ENCODE measurements at places on chromosomes 5 and 9.
A peak's percentile ranks its signal among the peaks of the same experiment; 100 is the strongest.

DNA sequence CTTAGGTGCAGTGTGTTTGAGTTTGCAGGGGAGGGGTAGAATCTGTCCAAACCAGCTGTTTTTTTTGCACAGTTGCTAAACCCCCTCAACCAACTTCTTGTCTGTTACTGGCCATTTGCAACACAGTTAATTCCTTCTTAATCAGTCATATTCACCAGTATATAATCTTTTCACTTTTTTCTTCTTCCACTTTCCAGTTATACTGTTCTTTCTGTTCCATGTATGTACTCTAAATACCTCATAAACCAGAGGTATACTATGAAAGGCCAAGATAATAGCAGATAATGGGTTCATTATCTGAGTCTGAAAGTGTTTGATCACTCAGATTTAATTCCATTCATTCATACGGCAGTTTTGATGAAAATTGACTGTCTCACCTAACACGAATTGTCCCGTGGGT is 11.1 kb downstream of the SMAD5 start:
- H3K36me3 ChIP-seq, result no peaks in the 10 kb centered on the region
- H3K27ac ChIP-seq, result no peak overlapping the region
- H3K4me1 ChIP-seq, result peaks cover 8% of the 10 kb centered on the region
- H3K4me3 ChIP-seq, result no peak overlapping the region

DNA sequence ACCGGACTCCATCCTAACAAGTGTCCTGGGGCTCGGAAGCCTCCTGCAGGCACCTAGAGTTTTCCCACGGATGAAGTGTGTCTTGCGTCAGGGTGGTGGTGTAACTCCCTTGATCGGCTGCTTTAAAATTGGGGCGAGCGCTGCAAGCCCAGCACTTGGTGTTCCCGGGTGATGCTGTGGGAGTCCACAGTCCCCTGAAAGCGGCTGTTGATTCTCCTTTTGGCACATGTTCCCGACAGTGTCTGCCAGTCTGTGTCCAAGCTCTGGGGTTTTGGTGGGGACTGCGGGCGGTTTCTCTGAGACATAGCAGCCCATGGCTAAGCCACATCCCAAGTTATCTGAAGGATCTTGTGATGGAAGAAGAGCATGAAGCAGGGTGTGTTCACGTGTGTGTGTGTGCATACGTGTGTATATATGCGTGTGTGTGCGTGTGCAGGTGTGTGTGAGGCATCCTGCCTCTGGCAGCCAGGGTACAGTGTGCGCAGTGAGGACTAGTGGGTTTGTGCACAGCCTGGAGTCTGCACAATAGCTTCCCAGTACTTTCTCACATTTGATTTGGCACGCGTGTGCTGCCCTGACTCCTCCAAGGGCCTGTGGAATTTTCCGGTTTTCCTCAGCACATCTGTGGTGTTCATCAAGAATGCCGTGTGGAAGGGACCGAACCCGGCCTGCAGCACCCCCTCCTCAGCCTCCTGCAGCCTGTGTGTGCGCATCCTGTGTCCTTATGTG is 16.9 kb downstream of the SLC25A48 start:
- no peak overlapping the region for H3K4me3 ChIP-seq
- H3K27me3 ChIP-seq, result no peaks in the 10 kb centered on the region
- DNase-seq, result no peak
- H3K27ac ChIP-seq, result no peak overlapping the region

DNA sequence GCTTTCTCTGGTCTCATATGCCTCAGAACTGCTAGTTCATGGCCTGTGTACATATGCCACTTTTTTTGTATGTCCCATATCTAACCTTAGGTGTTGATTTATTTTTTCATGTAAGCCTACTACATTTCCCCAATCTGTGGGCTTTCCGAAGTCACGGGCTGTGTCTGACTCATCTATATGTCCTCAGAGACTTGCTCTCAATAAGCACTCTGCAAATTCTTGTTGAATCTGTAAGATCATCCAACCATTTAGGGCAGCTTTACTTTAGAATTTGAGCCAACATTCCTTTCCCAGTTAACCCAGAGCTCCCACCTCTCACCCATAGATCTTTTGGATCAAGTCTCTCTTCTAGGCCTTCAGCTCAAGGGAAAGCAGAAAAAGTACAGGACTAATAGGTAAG is 263.4 kb downstream of the SEC61B start:
- no peak for DNase-seq
- no peak overlapping the region for H3K4me3 ChIP-seq
- no peaks in the 10 kb centered on the region for H3K36me3 ChIP-seq
- no peaks in the 10 kb centered on the region for H3K4me1 ChIP-seq

DNA sequence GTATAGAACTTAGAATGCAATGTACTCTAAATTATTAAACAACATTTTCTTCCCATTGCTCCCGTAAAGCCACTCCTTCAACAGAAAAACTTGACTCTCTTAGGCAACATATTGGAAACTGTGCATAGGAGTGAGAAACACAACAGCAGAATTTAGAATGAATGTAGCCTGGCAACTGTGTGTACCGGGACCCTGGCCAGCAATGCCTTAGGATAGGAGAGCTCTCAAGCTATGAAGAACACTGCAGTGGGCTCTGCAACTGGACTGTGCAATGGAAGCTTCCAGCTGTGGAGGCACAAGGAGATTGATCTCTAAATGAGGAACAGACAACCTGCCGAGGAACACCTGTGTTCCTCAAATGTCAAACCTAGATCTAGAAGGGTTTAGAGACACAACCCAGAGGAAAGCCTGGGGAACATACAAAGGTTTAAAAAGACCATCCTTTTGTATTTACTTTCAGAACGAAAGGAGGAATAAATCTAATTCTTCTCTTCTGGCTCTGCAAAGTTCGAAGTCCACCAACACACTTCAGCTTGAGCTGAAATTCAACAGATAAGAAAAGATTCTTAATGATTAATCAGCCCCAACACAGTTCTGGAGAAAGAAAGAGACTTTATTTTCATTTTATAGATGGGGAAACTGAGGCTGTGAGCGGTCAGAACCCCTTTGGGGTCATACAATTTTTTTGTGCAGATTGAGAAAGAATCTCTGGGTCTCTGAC is 51.5 kb upstream of the ARL15 start:
- no peaks in the 10 kb centered on the region for H3K36me3 ChIP-seq
- peaks cover 13% of the 10 kb centered on the region for H3K4me1 ChIP-seq
- DNase-seq, result no peak
- H3K27me3 ChIP-seq, result no peaks in the 10 kb centered on the region
- H3K4me3 ChIP-seq, result peak overlapping the region; percentile 7

DNA sequence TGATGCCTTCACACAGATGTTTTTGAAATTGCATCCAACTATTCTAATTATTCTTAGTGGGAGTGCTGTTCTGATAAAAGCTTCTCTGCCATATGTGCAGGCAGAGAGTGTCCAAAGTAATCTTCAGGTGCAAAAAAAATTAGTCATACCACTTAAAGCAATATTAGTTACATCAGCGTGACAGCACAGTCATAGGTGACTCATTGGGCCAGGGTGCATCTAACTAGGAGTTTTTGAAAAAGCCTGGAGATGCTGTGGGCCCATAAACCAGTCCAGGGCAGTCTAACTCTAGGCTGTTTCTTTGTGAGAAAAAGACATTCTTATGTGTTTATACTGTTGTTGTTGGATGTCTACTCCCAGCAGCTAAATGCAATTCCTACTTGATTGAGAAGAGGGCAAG is 33.0 kb upstream of the C6 start:
- no peaks in the 10 kb centered on the region for H3K27me3 ChIP-seq
- no peaks in the 10 kb centered on the region for H3K4me1 ChIP-seq
- DNase-seq, result no peak
- no peak overlapping the region for H3K4me3 ChIP-seq
- no peak overlapping the region for H3K27ac ChIP-seq

- peaks cover 9% of the 10 kb centered on the region for H3K4me1 ChIP-seq
- H3K36me3 ChIP-seq, result no peaks in the 10 kb centered on the region
- H3K27me3 ChIP-seq, result no peaks in the 10 kb centered on the region
- DNase-seq, result peak; percentile 82
- H3K4me3 ChIP-seq, result no peak overlapping the region
These were observed 20.5 kb upstream of the GLRX start for GRCh38 chr5:95842854-95843544.

GRCh38 chr5:52996979-52997378 is 7.8 kb downstream of the ITGA2 start:
- DNase-seq, result peak; percentile 46
- peak overlapping the region; percentile 62 for H3K27ac ChIP-seq
- no peak overlapping the region for H3K4me3 ChIP-seq
- no peaks in the 10 kb centered on the region for H3K27me3 ChIP-seq
- H3K36me3 ChIP-seq, result no peaks in the 10 kb centered on the region

DNA sequence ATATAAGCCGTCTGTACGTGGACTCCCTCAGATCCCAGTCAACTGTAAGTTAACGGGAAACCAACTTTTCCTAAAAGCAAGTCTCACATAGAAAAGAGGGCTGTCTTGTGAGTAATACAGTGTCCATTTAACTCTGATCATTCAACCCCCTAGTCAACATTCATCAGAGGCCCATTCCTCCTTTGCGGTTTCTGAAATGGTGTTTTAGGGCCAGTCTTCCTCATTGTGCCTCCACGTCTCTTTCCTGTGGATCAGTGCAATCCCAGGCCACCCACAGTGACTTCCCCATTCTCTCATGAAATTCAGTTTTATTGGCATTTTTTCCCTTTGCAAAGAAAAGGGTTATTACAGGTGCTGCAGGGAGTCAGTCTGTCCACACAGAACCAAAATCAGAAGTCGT is 261.8 kb downstream of the NR3C1 start:
- H3K36me3 ChIP-seq, result no peaks in the 10 kb centered on the region
- H3K4me1 ChIP-seq, result no peaks in the 10 kb centered on the region
- DNase-seq, result no peak
- H3K4me3 ChIP-seq, result no peak overlapping the region

DNA sequence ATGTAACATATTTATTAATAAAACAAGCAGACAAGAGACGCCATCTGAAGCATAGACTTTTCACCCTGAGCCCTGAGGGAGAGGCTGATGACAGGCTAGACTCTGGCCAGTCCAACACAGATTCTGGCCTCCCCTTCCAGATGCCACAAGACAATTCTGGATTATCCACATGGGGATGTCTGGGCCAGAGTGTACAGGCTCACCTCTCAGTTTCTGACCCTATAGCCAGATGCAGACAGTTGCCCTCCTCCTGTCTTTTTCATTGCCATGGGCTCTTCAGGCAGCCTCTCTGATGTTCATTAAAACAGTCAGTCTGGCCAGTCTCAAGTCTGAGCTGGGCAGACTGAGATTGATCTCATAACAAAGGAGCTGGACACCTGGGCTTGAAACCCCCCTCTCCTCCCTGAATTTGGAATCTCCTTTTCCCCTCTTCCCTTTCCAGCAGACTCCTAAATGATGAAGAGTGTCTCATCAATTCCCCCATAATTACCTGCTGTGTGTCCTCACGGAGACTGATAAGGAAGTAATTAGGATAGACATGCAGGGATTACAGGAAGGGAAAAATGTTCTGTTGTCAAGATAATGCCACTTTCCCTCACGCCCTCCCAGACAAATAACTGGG is 89.6 kb downstream of the ASTN2 start:
- H3K36me3 ChIP-seq, result no peaks in the 10 kb centered on the region
- no peaks in the 10 kb centered on the region for H3K4me1 ChIP-seq
- H3K27me3 ChIP-seq, result no peaks in the 10 kb centered on the region

- H3K27ac ChIP-seq, result no peak overlapping the region
- peak; percentile 55 for DNase-seq
- no peaks in the 10 kb centered on the region for H3K4me1 ChIP-seq
- H3K36me3 ChIP-seq, result no peaks in the 10 kb centered on the region
- H3K4me3 ChIP-seq, result no peak overlapping the region
These were observed 10.6 kb upstream of the LHX2 start for GRCh38 chr9:124000784-124001457.

DNA sequence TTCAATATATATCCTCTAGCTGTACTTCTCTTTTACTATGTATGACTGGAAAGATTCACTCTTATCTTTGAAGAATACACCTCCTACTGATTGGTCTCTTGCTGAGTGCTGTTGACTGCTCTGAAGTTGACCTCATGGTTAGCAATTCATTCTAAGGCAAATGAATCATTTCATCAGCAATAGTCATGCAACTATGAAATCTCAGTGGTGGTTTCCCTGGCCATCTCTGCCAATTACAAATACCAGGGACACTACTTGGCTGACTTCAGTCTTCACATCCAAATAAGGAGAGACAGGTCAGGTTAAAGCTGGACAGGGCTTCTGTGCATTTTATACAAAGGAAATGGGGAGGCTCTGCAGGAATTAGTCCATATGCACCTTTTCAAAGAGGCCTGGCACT is 333.5 kb upstream of the ACTBL2 start:
- H3K4me1 ChIP-seq, result no peaks in the 10 kb centered on the region
- H3K36me3 ChIP-seq, result no peaks in the 10 kb centered on the region
- H3K27ac ChIP-seq, result no peak overlapping the region
- H3K4me3 ChIP-seq, result no peak overlapping the region
- no peaks in the 10 kb centered on the region for H3K27me3 ChIP-seq

- H3K27ac ChIP-seq, result no peak overlapping the region
- H3K36me3 ChIP-seq, result no peaks in the 10 kb centered on the region
- no peak overlapping the region for H3K4me3 ChIP-seq
- H3K4me1 ChIP-seq, result peaks cover 2% of the 10 kb centered on the region
These were observed 102.3 kb downstream of the APBA1 start for GRCh38 chr9:69569738-69570451.

- no peak overlapping the region for H3K27ac ChIP-seq
- DNase-seq, result peak; percentile 6
- no peaks in the 10 kb centered on the region for H3K27me3 ChIP-seq
- H3K4me3 ChIP-seq, result no peak overlapping the region
- no peaks in the 10 kb centered on the region for H3K4me1 ChIP-seq
These were observed 1169.2 kb upstream of the WWC1 start for GRCh38 chr5:167122267-167122666.

DNA sequence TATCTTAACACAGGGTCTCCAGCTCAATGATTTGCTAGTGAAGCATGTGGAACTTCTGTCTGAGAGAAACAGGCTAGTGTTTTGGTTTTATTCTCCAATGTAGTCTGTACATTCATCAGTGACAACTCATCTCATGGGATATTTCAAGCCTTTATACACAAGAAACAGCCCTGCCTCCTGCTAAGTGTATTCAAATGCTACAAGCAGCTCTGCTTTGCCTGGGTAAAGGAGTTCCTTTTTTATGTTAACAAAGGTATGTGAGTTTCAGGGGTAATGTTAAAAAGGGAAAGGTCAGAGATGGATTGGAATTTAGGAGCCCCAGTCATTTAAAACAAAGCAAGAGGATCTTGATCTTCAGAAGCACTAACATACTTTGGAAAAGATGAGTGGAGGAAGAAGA is 498.7 kb downstream of the ISL1 start:
- no peaks in the 10 kb centered on the region for H3K27me3 ChIP-seq
- H3K4me3 ChIP-seq, result no peak overlapping the region
- DNase-seq, result no peak

- H3K36me3 ChIP-seq, result no peaks in the 10 kb centered on the region
- no peak for DNase-seq
- H3K27me3 ChIP-seq, result no peaks in the 10 kb centered on the region
- no peak overlapping the region for H3K27ac ChIP-seq
- no peak overlapping the region for H3K4me3 ChIP-seq
These were observed 281.9 kb downstream of the DNAH5 start for GRCh38 chr5:13662626-13663025.
